Calu3 (cell line): ENCODE measurements at places on chromosomes 13 and 19.

- DNase-seq = no peak
Observed at GRCh38 chr13:44652962-44653660, 77.0 kb upstream of the TSC22D1 start.

DNA sequence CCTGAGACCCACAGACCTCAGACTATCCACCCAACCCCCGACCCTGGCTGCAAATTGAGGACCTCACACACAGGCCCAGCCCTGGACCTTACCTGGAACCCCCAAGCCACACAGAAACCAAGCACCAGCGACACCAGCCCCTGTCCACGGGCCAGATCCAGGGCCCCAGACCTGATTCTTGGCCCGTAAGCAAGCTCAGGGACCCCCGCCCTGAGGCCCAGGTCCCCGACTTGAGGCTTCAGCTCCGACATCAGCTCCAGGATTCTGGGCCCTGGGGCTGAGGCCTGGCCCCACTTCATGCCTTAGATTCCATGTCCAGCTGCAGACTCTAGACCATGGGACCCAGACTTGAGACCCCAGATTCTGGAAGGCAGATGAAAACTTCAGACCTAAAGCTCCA is 6.3 kb downstream of the TTYH1 start:
- no peak for DNase-seq

DNA sequence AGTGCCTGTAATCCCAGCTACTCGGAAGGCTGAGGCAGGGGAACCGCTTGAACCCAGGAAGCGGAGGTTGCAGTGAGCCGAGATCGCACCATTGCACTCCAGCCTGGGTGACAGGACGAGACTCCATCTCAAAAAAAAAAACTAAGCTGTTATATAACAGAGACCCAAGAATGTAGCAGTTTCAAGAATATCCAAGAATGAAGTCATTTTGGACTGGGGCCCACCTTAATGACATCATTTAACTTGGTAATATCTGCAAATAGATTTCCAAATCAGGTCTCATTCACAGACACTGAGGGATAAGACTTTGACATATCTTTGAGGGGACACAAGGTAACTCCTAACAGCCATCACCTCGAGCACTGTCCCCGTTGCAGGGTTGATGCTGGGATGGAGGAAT is 36.5 kb upstream of the MRI1 start:
- no peak for DNase-seq

GRCh38 chr13:50126993-50127725 is 111.9 kb downstream of the KCNRG start:
- no peak for DNase-seq

- DNase-seq = no peak
Observed at GRCh38 chr19:50695251-50696093, 24.1 kb downstream of the SHANK1 start.

DNA sequence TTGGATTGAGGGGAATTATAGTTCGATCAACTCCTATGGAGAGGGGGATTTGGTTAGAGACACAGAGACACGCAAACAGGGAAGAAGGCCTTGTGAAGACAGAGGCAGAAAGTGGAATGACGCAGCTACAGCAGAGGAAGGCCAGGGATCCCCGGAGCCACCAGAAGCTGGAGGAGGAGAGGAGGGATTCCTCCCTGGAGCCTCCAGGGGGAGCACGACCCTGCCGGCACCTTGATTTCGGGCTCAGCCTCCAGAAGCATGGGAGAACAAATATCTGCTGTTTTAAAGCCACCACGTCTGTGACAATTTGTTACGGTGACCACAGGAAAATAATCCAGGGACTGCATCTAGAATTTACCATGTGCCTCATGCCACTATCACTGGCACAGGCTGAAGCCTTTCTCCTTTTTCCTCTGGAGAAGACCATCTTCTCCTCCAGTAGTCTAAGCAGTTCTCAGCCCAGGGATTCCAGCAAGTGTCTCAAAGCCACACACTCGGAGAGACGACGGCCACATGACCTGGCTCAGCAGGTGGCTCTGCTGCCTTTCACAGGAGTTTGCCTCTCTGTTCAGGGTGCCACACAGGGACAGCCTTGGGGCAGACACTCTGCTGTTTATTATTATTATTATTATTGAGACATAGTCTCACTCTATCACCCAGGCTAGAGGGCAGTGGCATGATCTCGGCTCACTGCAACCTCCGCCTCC is 39.9 kb upstream of the CCNE1 start:
- DNase-seq = peak; percentile 79

DNA sequence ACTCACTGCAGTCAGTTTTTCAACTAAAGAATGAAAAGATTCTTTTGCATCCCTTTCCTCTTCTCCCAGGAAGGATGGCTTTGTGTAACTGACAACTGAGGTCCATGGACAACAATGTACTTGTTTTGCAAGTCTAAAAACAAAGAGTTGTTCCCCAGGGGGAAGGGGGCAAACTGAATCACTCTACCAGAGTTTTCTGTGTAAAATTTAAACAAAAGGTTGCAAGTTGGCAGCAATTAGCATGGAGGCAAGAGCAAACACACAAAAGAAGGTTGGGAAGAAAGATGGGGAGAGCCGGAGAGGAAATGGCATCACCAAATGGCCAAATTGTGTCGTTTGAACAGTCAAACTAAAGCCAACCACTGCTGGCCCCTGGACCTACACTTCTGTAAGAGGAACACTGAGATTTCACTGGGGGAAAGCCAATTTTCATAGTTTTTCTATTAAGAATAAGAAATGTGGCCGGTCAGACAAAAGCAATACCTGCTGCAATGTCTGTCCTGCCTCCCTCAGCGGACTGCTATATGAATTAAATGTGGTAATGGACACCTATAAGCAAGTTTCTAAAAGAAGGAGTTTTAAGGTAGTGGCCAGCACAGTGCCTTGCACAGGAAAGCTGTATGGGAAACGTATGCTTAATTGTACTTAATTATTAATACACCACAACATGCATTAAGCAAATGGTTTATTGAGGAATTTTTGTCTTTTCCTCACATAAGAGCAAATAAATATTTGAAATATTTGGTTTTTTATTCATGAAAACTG is 16.1 kb upstream of the SACS start:
- DNase-seq = no peak

- no peak for DNase-seq
Observed at GRCh38 chr19:30070968-30071632, 129.1 kb downstream of the URI1 start.

GRCh38 chr19:19050731-19051130 is 13.1 kb upstream of the SLC25A42 start:
- DNase-seq = no peak

GRCh38 chr19:1672769-1673644 is 20.6 kb upstream of the TCF3 start:
- DNase-seq = no peak

DNA sequence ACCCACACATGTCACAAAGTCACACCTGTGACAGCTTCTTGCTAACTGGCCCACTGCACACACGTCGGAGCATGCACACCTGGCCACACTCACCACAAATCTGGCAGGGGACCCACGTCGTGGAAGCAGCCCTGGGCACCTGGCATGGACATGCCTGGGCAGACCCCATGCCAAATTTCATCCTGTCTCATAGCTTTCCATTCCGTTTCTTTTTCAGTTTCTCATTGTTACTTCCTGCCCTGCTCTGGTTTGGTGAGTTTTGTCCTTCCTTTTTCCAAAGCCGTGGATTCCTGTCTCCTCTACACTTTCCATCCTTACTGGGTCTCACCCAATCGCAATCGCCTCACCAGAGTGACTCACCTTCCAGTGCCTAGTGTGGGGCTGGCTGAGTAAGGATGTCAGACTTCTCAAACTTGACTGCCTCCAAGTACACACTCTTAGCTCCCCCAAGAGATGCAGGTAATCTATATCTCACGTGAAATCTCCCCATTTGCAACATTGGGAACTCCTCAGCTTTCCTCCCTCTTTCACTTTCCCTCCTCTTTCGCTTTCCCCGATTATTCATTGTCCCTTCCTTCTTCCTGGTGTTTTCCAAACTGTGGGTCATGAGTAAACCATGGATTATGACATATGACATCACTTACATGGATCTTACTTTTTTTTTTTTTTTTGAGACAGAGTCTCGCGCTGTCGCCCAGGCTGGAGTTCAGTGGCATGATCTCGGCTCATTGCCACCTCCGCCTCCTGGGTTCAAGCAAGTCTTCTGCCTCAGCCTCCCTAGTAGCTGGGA is 1.6 kb upstream of the BBC3 start:
- peak; percentile 63 for DNase-seq

- no peak for DNase-seq
Observed at GRCh38 chr19:29294343-29294811, 81.4 kb upstream of the UQCRFS1 start.

DNA sequence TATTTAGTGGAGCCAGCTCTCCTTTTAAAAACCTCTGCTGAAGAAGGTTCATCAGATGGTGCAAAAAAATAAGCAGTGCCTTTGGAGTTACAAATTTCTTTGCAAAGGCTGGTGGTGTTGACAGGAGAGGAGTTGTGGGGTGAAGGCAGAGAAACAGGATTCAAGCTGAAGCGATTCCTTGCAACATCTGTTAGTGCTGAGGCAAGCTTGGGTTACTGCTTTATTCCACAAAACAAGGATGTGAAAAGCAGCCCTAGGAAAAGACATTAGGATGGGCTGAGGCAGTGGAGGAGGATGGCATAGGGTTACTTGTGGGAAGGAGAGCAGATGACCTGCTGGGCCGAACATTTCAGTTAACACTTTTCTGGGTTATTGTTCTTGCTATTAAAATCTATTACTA is 390.7 kb downstream of the DLEU7 start:
- no peak for DNase-seq

GRCh38 chr13:110965038-110965754 is 50.3 kb upstream of the ANKRD10 start:
- DNase-seq = peak; percentile 26

DNA sequence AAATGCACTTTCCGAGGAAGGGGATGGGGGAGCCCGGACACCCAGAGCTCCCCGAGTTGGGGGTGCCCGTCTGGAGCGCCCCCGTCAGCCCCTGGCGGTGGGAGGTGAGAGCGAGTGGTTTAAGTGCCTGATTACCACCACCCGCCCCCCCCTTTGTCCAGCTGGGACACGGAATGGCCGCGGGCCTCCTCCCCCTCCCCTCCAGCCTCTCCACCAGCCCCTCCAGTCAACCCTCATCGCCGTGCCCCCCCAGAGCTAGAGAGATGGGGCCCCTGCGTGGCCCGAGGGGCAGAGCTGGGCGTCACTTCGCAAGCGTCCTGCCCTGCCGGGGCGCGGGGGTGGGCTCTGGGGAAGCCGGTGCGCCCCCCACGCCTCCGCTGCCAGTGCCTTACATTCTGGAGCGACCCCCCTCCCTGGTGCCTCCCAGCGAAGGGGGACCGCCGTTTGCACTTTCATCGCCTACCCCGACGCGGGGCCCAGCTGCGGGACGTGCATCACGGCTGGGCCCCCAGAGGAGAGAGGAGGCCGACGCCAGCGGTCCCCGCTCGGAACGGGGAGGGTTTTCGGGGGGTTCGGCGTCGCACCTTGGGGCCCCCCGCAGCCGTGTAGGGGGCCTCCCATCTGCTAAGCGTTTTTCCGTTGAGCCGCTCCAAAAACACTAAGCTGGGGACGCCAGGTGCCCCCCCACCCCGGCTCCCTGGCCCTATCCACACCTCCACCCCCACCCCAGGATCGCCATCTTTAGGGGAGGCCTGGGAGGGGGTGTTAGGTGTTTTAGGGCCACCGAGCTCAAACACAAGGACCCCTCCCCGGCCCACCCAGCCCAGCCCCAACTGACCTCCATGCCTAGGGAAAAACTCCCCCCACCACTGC is 16.4 kb downstream of the SMIM24 start:
- no peak for DNase-seq

- DNase-seq = no peak
Observed at GRCh38 chr19:49667473-49667872, 1.7 kb downstream of the BCL2L12 start.

- no peak for DNase-seq
Observed at GRCh38 chr13:22789027-22789593, 391.7 kb upstream of the SGCG start.

DNA sequence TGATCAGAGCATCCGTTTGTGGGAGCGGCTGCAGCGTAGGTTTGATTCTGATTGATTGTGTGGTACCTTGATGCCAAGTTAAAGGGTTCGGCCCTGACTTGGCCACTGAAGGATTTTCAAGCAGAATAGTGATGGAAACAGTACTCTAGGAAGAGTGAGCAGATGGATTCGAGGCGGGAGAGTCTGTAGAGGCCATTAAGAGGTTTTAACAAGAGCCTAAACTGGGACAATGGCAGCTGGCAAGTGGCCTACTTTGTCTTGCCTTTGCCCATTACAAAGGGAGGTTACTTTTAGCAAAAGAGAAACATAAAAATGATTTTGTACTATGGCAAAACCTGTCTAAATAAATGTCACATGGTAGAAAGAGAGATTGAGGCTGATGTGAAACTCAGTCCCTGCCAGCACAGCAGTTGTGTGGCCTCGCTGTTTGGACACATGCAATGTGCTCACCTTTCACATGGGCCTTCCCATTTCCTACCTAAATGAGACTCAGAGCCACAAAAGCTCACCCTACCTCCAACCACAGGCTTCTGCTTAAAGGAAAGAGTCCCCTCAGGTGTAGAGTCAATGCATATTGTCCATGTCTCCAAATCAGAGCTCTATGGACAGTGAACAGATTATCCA is 62.4 kb upstream of the RAP2A start:
- no peak for DNase-seq

DNA sequence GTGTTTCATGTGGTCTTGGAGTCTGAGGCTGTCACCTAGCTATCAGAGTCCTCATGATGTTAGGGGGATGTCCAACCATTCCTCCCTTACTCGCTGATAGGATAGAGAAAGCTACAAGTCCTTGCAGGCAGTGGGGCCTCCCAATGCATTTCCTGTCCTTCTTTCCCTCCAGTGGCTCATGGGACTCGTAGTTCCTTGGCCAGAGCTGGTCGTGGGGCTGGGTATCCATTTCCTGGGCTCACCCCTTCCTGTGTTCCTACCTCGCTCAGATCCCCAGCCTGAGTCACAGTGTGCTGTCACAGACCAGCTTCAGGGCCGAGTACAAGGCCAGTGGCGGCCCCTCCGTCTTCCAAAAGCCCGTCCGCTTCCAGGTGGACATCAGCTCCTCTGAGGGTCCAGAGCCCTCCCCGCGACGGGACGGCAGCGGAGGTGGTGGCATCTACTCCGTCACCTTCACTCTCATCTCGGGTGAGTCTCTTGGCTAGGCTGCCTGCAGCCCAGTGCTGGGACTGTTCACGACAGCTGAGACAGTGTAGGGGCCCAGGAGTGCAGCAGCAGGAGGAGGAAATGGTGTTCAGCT is 19.1 kb downstream of the TMEM150B start:
- DNase-seq = no peak

DNA sequence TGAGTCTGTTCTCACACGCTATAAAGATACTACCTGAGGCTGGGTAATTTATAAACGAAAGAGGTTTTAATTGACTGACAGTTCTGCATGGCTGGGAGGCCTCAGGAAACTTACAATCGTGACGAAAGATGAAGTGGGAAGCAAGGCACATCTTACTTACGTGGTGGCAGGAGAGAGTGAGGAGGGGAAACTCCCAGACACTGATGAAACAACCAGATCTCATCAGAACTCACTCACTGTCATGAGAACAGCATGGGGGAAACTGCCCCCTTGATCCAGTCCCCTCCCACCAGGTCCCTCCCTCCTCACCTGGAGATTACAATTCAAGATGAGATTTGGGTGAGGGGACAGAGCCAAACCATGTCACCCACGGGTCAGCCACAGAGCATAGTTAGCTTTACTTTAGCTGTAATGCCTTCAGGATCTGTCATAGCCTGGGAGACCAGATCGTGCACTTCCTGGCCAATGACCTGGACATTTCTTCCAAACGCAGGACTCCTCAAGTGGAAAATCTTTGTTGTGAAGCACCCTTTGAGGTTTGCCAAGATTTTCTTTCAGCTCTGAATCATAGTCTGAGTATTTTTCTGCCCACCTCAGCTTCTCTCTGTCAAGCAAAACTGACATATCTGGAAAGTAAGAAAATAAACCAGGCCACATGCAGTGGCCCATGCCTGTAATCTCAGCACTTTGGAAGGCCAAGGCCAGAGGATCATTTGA is 25.2 kb upstream of the HIF3A start:
- no peak for DNase-seq
